Stimulated activated effector memory CD8-positive, alpha-beta T cell treated with anti-CD3 and anti-CD28 coated beads, Interleukin-12 subunit alpha, Interleukin-12 subunit beta, amount 100 ng/mL, for 72 hours (primary cell): ENCODE measurements at places on chromosomes 4 and X.

DNA sequence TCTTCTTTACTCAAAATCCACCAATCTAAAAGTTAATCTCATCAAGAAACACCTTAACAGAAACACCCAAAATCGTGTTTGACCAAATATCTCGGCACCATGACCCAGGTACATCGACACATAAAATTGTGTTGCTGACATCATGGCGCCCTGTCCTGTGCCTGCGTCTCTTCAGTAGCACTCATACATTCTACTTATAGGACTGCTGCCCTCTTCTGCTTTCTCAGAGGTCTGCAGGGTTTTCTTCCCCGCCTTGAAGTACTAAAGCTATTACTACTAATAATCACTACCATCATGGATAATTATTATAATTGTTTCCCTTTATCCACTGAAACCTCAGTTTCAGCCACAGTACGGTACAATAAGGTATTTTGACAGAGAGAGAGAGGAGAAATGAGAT is 1403.1 kb upstream of the TENM3 start:
- no peak for DNase-seq

DNA sequence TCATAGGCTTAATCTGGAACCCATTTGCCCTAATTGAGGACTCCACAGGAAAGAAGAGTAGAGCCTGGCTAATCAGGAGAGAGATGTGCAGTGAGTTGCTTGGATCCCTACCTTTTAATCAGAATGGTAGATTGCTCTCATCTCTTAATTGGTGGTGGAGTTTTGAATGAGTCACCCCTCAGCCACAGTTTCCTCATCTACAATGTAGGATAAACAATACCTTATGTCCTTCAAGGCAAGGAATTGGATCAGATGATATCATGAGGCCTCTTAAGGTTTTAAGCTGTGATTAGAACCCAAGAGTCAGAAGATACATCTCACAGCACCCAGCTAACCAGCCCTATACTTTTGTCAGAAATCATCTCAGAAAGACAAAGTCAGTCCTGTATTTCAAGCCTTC is 39.1 kb downstream of the PDGFRA start:
- no peak for DNase-seq

DNA sequence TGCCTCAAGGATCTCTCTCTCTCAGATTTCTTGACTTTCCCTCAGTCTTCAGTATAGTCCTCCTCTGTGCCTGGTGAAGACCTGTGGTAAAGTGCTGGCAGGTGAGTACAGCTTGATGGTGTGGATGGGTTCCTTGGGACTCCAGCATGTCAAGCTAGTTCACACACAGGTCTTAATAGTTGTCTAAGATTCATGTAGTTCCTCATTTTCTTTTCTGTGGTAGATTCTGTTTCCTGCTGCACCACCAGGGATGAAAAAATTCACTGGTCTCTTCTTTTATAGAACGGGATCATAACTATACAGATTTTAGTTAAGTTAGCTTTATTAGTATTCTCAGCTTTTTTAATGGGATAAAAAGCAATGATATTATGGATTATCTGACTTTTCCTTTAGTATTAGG is 32.5 kb upstream of the PAQR3 start:
- DNase-seq = no peak

- DNase-seq = no peak
Measured at GRCh38 chr4:85806334-85806733, 331.4 kb downstream of the ARHGAP24 start.

- no peak for DNase-seq
Measured at GRCh38 chr4:144574000-144574399, 72.0 kb upstream of the HHIP start.

GRCh38 chr4:156329779-156330178 is 376.1 kb upstream of the CTSO start:
- no peak for DNase-seq
